ENCODE measurements at places on chromosomes 1 and 21.

DNA sequence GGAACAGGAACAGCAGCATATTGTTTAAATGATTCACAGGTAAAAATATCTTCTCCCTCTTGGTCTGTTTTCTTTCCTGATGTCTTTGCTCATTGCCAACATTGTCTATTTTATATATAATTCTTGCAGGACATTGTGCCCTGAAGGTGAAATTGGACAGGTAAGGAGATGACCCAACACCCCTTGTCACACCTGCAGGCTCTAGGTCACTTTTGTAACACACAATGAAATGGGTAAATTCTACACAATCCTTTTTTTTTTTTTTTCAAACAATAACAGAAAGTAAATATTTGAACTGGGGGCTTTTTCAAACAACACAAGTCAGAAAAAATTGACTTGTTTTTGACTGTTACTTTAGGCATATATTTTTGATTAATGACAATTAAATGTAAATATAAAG, 62.9 kb upstream of the ERG start:
- no peak for DNase-seq

GRCh38 chr21:45294509-45295291, 7.0 kb upstream of the POFUT2 start:
- DNase-seq, result no peak

DNA sequence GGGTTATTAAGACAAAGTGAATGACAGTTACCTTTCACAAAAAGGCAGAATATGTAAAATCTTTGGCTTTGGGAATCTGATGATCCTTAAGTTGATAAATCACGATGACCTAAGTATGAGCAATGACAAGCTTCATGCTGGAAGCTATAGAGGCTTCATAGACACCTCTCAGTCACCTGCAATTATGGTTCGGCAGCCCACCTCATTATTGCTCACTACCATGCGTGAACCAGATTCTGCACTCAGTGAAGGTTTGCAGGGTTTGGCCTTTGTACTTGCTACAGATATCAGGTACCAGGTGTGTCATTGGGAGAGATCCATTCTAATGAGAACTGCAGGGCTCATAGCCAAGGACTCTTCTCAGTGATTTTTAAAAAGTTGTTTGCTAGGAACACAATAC, 163.5 kb downstream of the KCTD3 start:
- DNase-seq, result no peak

GRCh38 chr1:228862542-228863505, 127.5 kb downstream of the RHOU start:
- DNase-seq, result no peak

DNA sequence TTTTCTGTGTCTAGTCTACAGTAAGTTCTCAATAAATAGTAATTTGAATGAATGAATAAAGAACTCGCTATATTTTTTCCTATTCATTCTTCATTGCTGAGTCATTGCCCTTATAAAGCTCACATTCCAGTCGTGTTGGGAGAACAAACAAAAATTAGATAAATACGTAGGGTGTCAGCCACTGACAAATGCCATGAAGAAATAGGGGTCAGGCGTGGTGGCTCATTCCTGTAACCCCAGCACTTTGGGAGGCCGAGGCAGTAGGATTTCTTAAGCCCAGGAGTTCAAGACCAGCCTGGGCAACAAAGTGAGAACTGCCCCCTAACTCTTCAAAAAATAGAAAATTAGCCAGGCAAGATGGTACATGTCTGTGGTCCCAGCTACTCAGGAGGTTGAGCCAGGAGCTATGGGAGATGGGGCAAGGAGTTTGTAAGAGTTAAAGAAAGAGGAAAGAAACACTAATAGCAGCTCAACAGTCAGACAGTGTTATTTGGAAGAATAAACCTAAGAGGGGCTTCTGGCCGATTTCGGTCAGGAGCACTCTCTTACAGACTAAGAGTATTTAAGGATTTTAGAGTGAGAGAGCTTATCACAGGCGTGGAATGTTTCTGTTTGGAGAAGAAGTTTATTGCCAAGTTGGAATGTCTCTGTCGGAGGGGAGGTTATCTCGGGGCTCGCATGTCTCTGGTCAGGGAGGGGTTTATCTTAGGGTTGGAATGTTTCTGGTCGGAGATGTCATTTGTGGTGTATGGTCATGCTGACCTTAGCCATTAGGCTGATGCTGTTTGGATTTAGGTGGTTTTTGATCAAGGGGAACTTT, 1.8 kb upstream of the CHML start:
- DNase-seq, result no peak

GRCh38 chr1:243457363-243457982, 201.6 kb downstream of the SDCCAG8 start:
- no peak for DNase-seq

DNA sequence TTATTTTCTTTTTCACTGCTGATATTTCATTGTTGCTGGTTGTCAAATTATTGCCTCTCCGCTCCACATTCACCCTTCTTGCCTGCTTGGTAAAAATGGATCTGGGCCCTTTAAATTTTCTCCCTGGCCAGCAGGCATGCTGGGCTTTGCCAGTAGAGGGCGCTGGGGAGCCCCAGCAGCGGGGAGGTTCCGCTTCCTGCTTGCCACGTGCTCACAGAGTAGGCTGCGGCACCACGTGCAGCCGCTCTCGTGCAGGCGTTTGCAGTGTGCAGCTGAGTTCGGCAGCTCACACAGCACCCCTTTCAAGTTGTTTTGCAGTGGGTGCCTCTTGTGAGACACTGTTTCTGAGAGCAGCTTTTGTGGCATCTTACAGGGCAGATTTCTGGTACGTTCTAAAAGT, at the start of gene ACTL8:
Gene ACTL8 (plus strand): TSS at position 214 of the 400 bp plus-strand sequence. CDS start 67,676 bp downstream, outside the sequence.
- no peak for DNase-seq

- DNase-seq, result no peak
Observed at GRCh38 chr1:31934706-31935629, 3.2 kb downstream of the PTP4A2 start.

- DNase-seq, result no peak
Observed at GRCh38 chr1:1671365-1672119, 12.7 kb upstream of the CDK11B start.

DNA sequence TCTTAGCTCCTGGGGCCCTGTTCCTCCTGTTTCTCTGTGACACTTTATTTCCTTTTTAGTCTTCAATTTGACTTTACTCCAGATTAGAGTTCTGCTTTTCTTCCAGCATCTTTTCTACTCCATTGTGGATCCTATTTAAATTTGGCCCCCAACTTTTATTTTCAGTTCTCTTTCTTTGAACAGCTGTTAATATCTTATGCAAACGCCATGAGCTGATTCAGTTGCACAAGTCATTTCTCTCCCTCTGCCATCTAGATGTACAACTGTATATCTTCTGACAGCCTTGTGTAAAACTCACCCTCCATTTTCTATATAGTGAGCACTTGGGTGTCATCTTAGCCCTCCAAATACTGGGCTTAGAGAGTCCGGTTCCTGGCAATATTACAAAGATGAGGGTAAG, 42.2 kb downstream of the SPATA17 start:
- DNase-seq, result no peak

DNA sequence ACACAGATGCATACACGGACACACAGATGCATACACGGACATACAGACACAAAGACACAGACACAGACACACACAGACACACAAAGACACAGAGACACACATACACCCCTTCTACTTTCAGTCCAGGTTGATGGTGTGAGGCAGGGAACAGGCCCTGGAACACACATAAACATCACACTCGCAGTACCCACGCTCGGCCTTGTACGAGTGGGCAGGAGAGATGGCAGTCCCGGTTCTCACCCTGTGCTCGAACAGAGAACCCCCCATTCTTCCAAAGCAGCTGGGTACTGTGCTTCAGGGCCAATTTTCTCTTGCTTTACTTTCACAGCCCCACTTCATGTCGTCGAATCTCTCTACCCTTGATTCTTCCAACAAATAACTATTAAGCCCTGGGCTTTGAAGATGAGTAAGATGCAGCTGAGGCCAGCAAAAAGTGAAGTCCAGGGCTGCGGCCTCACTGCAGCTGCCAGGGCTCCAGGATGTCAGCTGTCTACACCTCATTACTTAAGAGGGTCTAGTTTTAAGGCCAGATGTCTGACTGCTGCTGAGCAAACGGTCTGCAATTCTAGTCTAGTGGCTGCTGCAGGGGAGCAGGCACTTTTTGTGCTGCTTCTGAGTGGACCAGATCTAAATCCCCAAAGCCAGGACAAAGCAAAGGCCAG, 90.1 kb downstream of the PGBD5 start:
- no peak for DNase-seq

- no peak for DNase-seq
Observed at GRCh38 chr1:35111106-35111505, 31.9 kb downstream of the ZMYM1 start.

DNA sequence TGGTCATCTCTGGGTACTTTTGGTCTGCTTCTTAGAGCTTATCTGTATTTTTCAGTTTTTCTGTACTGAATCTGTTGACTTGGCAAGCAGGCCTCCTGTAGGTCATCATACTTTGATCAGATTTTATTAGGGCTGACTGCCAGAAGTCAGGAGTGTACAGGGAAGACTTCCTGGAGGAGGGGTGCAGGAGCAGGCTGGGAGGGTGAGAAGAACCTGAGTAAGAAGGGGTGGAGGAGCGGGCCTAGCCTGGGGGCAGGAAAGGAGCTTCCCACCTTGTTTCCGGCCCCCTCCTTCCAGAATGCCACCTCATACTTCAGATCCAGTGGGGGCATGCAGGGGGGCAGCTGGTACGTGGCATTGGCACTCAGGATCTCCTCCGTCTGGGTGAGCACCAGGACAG, 18.3 kb upstream of the IL22RA1 start:
- no peak for DNase-seq

GRCh38 chr1:232634096-232634495, 4.2 kb upstream of the SIPA1L2 start:
- DNase-seq, result no peak

DNA sequence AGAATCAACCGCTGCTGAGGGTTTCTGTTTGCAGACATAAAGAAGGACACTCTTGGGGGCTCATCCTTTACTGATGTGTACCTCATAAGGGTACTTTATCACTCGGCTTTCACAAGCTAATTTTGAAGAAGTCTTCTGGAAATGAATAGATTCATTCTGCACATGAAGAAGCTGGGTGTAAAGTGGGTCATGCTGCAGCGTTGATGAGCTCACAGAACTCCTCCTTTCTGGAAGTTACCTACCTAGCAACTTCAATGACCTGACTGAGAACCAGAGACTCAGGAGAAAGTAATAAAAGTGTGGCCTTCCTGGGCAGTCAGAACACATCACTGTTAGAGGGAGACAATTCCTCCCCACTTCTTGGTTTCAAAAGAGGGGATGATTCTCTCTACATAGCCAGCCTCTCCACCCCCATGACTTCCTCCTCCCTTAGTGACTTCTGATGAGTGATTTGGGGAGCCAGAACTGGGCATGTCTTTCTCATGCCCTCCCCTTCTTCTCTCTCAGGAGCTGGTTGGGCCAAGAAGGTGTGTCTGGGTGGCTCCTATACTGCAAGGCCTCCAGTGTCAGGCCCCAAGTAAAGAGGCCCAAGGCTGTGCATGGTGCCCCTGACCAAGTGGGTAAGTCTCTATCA, 27.0 kb downstream of the PCNX2 start:
- DNase-seq, result no peak

Measured in effector CD4-positive, alpha-beta T cell (primary cell).